Smooth muscle cell of the pulmonary artery (primary cell): ENCODE measurements at places on chromosomes 11 and 22. TPM values are rescaled to one million over a fixed set of nuclear protein-coding genes. Genes with fewer than 3 reads are reported as not detected.

Gene OR52I2
- total RNA-seq: not detected in 2 replicates

Gene EPS8L2
- 22.9 and 44.8 TPM in 2 replicates for total RNA-seq

Gene P4HA3
- 36.9 and 39.1 TPM in 2 replicates for total RNA-seq

Gene CD3G
- not detected in 2 replicates for total RNA-seq

Gene GNAZ
- total RNA-seq: 1.5 and 3.1 TPM in 2 replicates

Gene PANX3
- not detected in 2 replicates for total RNA-seq

Gene PLAAT2
- not detected in 2 replicates for total RNA-seq

Gene TENM4
- total RNA-seq: 42.4 and 66.9 TPM in 2 replicates

Gene NDUFS3
- 37.5 and 41.7 TPM in 2 replicates for total RNA-seq

Gene SYT8
- total RNA-seq: 0.07 TPM in 2 replicates

Gene ACP2
- 23.8 and 27.4 TPM in 2 replicates for total RNA-seq

Gene C1QTNF5
- 15.8 and 24.9 TPM in 2 replicates for total RNA-seq

Gene TSGA10IP
- not detected in 2 replicates for total RNA-seq

Gene ZNF214
- total RNA-seq: 2.6 and 2.7 TPM in 2 replicates

Gene TCN2
- 5.5 and 7.4 TPM in 2 replicates for total RNA-seq

Gene CD59
- 1,796 and 1,864 TPM in 2 replicates for total RNA-seq

Gene TSPAN18
- total RNA-seq: 0.10 and 0.33 TPM in 2 replicates

Gene BMAL1
- total RNA-seq: 9.7 and 10.3 TPM in 2 replicates

Gene KCNJ5
- total RNA-seq: under 0.01 and 0.03 TPM in 2 replicates

Gene HPX
- total RNA-seq: 0.78 and 0.92 TPM in 2 replicates

Gene PATE1
- total RNA-seq: not detected in 2 replicates

Gene NCAM1
- total RNA-seq: 1.6 and 3.8 TPM in 2 replicates

Gene MYOD1
- not detected in 2 replicates for total RNA-seq

Gene FGF4
- not detected in 2 replicates for total RNA-seq

Gene SAA4
- not detected in 2 replicates for total RNA-seq

Gene CYTH4
- 0.07 and 0.36 TPM in 2 replicates for total RNA-seq

Gene KCNJ4
- total RNA-seq: 0.03 TPM in 1 of 2 replicates, not detected in the other

Gene NXPE4
- not detected in 2 replicates for total RNA-seq

Gene SYNGR1
- 7.2 and 14.8 TPM in 2 replicates for total RNA-seq

Gene UPK3A
- not detected in 2 replicates for total RNA-seq
